H9 (cell line): ENCODE measurements at places on chromosomes 2 and 18.

GRCh38 chr2:64742678-64743077, 89.0 kb upstream of the SERTAD2 start:
- no peak for DNase-seq

GRCh38 chr2:202335791-202336467, 40.2 kb upstream of the BMPR2 start:
- no peak for DNase-seq

DNA sequence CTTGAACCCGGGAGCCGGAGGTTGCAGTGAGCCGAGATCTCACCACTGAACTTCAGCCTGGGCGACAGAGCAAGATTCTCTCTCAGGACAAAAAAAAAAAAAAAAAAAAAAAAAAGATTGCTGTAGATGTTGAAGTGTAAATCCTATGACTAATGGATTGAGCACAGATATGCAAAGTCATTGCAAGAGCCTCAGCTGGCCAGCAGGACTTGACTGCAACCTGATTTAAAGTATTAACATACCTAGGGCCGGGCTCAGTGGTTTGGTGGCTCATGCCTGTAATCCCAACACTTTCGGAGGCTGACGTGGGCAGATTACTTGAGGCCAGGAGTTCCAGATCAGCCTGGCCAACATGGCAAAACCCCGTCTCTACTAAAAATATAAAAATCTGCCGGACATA, 103.4 kb upstream of the MSH2 start:
- no peak for DNase-seq

DNA sequence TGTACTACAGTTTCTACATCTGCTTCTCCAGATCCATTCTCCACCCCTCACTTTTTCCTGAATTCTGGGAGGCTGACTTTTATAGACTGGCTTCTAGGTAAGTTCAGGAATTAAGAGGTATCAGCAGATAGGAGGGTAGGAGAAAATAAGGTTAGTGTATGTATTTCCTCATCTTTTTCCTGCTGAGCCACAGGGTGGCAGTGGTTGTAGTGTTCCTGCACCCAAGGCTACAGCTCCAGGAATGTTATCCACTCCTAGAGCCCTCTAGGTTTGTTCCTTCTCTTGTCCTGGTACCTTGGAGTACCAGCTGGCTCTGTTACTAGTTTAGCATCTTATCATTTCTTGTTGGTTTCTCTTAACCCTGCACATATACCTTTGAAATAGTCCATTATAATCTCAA, 40.7 kb upstream of the C2orf66 start:
- DNase-seq: no peak

DNA sequence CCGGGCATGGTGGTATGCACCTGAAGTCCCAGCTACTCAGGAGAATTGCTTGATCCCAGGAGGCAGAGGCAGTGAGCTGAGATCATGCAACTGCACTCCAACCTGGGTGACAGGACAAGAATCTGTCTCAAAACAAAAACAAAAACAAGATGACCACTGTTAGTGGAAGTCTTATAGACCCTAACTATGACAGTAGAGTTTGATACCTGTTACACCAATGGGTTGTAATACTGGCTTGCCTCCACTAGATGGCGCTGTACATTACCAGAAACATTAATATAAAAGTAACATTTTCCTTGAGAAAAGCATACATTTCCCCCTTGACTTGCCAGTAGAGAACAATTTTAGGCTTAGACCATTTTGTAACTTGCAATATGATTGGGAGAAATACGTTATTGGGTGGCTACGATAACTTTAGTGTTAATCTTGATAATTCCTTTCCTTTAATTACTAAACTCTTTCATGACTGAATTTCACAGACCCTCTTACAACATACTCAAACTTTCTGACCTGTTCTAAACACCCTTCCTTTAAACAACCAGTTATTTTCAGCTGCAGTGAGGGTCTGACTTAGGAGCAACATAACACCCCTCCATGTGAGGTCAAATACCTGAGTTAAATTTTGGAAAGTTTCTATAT, 19.5 kb downstream of the SLC25A52 start:
- peak; percentile 41 for DNase-seq

DNA sequence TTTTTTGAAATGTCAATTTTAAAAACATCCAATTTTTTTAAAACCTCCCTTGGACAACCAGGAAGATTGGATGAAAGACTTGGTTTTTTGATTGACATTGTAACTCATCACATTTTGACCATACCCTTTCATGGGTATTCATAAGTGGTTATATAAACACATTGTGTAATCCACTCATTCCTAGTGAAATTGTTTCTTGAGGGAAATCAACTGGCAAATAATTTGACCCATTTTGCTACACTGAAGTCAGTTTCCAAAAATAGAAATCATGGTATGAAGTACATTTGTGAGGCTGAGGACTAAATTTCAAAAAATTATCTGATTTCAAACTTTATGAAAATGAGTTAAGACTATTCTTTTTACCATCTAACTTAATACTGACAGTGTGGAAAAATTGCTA, 31.5 kb downstream of the FBXO48 start:
- DNase-seq: no peak

- DNase-seq: no peak
Observed at GRCh38 chr2:30821960-30822359, 14.7 kb upstream of the CAPN13 start.

- peak; percentile 23 for DNase-seq
Observed at GRCh38 chr2:72127401-72128058, 20.1 kb downstream of the CYP26B1 start.

- DNase-seq: no peak
Observed at GRCh38 chr2:64165706-64166105, 21.5 kb upstream of the PELI1 start.

GRCh38 chr18:69216321-69216720, 184.4 kb upstream of the DOK6 start:
- no peak for DNase-seq

- no peak for DNase-seq
Observed at GRCh38 chr2:62054916-62055450, 140.9 kb upstream of the B3GNT2 start.

DNA sequence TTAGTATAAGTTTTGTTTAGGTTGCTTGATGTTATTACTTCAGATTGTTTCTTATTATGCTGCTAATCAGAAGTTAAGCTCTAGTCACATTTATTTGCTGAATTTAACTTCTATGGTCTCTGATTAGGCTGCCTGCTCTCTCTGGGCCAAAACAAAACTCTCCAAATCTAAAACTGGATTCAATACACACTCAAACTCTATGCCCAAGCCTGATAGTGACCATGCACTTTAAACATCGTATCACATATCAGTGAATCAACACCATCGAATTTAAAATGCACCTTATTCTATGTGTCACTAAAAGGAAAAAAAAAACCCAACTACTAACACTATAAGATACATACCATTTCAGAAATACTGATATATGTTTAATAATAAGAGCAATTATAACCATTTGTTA, 76.9 kb upstream of the FRZB start:
- DNase-seq: no peak

DNA sequence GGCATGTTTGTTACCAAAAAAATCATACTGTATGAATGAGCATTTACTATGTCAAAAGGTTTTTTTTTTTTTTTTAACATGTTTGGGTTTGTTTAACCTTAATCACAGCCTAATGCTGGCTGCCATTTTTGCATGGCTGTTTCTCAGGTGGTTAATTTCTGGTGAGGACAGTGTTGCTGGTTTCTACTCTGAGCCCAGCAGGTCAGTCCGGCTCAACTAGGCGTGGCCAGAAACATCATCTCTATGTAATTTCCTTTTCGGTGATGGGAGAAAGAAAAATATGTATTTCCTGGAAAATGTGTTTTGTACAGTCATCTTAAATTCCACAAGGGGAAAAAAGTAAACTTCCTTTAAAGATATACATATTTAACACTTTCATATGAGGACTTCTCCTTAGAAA, 24.9 kb upstream of the BZW1 start:
- DNase-seq: no peak

DNA sequence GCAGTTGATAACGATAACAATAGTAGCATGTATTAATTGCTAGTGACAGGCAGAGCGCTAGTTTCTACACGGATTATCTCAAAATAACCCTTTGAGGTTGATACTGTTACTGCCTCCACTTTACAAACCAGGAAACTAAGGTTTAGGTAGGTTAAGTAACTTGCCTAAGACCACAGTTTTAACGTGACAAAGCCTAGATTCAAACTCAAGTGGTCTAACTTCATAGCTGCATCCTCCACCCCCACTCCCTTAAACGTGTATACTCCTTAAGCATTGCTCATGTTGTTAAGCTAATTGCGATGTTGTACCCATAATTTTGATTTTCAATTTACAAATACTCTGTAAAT, 1.2 kb downstream of the ME2 start:
- no peak for DNase-seq

- DNase-seq: no peak
Observed at GRCh38 chr2:180692322-180692721, 288.1 kb upstream of the UBE2E3 start.

- DNase-seq: no peak
Observed at GRCh38 chr2:233416706-233417105, 62.4 kb downstream of the DGKD start.

- no peak for DNase-seq
Observed at GRCh38 chr2:237427769-237428506, 14.0 kb upstream of the COL6A3 start.

GRCh38 chr18:23071285-23071684, 64.0 kb upstream of the CABLES1 start:
- no peak for DNase-seq

- no peak for DNase-seq
Observed at GRCh38 chr2:98656800-98657199, 48.4 kb downstream of the UNC50 start.

- no peak for DNase-seq
Observed at GRCh38 chr2:29249666-29250253, 134.5 kb downstream of the CLIP4 start.

GRCh38 chr18:75075429-75075841, 133.5 kb downstream of the PTGR3 start:
- no peak for DNase-seq

DNA sequence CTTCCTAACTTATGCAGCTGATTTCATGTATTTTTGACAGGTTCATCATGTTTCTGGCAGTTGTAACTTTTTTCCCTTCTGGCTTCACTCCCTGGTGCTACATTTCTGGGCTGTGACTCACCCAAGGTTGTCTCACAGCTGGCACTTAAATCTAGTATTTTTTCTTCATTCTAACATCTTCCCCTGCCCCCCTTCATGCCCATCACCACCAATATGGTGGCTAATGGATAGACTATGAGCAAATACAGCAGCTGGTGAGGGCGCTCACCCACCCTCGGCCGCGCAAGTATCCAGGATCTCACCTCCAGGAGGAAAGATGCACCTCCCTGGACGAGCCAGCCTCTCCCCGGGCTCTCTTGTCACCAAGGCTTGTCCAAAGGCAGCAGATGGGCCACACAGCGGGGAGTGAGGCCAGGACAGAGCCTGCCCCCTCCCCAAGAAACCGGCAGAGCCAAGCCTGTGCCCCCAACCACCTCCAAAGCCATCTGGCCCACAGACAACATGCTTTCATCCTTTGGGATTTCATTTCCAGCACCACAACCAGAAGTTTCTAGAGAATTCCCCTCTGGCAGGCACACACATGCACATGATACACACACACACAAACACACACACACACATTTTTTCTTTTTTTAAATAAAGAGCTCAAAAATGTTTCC, 39.1 kb downstream of the ATOH8 start:
- DNase-seq: no peak

DNA sequence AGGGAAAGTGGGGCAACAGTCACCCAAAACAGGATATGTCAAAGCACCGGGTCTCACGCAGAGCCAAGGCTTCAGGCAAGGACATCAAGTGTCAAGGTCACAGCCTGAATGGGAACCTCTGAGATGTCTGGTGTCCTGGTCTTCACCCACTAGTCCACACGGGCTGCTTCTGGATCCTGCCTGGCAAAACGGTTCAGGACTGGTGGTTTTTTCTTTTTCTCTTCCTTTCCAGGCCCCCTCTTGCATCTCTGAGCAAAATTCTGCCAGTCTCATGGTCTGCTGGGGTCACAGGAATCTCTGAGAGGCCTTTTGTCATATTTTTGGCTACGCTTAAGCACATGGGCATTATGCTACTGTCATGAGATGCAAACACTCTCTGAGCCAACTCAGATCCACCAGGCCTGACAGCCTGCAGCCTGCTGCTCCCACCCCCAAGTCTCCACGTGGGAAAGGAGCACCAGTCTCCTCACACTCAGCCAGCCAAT, 518.2 kb upstream of the ZEB2 start:
- DNase-seq: no peak

DNA sequence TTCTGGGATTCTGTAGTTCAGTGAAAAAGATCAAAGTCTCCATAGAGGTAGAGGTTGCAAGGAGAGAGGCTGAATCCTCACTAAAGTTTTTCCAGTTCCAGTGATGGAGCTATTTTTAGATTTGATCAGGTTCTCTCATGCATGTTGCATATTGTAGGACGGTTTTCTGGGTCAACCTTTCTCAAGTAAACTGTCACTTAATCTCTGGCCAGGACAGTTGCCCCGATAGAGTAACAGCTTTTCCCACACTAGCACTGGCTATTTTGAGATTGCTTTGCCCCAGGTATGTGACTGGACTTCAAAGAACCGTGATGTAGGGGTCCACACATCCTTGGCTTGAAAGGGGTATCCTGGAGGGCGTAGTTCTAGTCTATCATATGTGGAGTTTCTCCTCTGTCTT, 101.2 kb upstream of the MSH2 start:
- DNase-seq: no peak

DNA sequence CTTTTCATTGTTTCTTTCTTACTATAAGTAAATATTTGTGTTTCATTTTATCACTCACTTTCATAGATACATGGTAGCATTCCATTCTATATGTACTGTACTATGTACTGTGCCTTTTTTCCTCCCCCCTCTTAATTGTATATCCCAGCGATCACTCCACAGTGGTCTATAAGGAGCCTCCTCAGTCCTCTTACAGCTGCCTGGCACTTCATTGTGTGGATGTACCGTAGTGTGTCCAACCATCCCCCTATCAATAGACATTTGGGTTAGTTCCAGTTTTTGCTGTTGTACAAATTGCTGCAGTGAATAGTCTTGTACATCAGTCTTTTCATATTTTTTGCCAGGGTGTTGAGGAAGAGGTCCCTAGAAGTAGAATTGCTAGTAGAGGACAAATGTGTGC, 21.4 kb upstream of the DRC1 start:
- DNase-seq: no peak

DNA sequence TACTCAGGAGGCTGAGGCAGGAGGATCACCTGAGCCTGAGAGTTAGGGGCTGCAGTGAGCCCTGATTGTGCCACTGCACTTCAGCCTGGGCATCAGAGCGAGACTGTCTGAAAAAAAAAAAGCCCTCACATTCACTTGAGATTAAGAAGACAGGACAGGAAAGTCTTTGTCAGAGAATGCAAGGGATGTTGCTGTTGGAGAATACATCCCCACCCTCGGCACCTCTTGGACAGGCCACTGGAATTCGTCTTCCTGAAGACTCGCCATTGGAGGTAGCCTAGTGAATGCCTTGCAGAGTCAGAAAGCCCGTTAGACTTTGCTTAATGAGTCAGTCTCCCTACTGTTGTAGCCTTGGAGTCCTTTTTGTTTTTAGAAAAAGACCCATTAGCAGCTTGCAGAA, 205.6 kb downstream of the FAM210A start:
- no peak for DNase-seq

DNA sequence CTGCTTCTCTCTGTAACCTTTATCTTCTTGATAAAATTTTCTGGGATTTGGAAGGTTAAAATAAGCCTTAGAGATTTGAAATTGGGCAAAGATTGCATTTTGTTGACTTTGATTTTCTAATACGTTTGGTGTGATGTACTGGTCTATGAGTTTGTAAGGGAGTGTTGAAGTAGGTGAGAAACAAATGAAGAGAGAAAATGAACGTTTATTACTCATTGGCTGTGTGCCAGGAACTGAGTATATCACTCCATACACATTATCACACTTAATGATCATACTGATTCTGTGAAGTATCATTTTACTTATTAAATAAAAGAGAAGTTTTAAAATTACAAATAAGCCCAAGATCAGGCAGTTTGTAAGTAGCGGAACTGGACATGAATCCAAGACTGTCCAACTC, 795.1 kb upstream of the ZEB2 start:
- DNase-seq: no peak
